ENCODE measurements at places on chromosomes 16 and 17. TPM values are rescaled to one million over a fixed set of nuclear protein-coding genes. Genes with fewer than 3 reads are reported as not detected.

DNA sequence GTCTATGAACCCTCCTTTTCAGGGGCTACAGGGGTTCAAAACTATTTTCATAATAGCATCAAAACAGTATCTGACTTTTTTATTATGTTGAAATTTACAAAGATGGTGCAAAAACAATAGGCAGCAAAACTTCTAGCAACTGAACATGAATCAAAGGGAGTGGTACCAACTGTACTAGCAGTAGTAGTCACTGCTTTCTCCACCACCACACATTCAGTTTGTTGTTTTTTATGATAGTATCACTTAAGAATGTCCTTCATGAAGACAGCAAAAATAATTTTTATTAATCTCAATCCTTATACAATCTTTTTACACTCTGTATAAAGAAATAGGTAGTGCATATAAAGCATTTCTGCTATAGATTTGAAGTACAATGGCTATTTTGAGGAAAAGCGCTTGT, 47.6 kb downstream of the MED13 start:
- no peaks in the 10 kb centered on the region for H3K36me3 ChIP-seq
- no peak overlapping the region for H3K27ac ChIP-seq
- no peaks in the 10 kb centered on the region for H3K27me3 ChIP-seq
- DNase-seq, result no peak
- H3K4me3 ChIP-seq, result no peak overlapping the region
- H3K4me1 ChIP-seq, result no peaks in the 10 kb centered on the region

DNA sequence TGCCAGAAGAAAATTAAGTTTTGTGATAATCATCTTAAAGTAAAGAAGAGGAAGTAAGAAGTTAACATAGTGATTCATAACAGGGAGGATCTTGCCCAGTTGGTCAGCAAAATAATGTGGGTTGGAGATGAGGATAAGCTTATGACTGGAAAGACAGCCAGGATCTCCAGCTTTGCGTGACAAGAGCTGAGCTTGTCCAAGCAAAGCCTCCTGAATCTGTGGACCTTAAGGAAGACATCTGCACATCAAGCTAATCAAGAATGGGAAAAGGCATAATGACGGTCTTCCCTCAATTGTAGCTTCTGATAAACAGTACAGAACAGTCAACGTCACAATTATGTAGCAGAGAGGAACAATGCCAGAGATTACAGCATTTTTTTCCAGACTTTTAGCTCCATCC, 744.7 kb upstream of the GOT2 start:
- H3K4me1 ChIP-seq, result no peaks in the 10 kb centered on the region
- no peak for DNase-seq
- H3K4me3 ChIP-seq, result no peak overlapping the region
- H3K27me3 ChIP-seq, result no peaks in the 10 kb centered on the region
- no peak overlapping the region for H3K27ac ChIP-seq

DNA sequence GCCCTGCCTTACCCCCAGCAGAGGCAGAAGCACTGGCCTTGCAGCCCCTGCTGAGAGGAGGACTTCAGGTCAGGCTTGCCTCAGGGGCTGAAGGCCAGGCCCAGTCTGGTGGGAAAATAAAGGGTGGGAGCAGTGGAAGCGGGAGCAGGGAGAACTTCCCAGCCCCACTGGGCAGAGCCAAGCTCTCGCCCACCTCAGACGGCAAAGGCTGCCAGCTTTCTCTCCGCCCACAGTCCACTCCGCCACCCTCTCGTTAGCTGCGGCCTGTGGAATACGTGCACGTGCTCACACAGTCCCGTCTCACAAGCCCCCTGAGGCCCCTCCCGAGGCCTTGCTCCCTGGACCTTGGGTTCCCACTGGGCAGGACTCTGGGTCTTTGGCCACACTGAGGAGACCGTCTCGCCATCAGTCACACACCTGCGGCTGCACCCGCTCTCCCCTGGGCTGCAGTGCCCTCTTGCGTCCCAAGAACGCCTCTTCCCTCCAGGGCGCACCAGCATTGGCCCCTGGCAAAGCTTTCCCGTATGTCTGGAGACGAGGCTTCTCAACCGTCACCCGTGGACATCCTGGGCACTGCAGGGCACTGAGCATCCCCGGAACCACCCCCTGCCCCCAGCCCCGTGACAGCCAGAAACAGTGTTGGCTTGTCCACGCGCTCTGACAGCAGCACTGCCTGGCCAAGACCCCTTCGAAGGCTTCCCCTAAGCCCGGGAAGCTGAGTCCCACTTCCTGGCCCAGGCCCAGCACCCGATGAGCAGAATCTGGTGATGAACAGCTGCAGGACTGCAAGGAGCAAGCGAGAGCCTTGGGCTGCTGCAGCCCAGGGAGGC, 8.3 kb downstream of the MRPL28 start:
- no peaks in the 10 kb centered on the region for H3K27me3 ChIP-seq
- H3K4me3 ChIP-seq, result no peak overlapping the region
- no peaks in the 10 kb centered on the region for H3K4me1 ChIP-seq
- H3K27ac ChIP-seq, result no peak overlapping the region

CES5A gene
- total RNA-seq, result 3.4 TPM

DNA sequence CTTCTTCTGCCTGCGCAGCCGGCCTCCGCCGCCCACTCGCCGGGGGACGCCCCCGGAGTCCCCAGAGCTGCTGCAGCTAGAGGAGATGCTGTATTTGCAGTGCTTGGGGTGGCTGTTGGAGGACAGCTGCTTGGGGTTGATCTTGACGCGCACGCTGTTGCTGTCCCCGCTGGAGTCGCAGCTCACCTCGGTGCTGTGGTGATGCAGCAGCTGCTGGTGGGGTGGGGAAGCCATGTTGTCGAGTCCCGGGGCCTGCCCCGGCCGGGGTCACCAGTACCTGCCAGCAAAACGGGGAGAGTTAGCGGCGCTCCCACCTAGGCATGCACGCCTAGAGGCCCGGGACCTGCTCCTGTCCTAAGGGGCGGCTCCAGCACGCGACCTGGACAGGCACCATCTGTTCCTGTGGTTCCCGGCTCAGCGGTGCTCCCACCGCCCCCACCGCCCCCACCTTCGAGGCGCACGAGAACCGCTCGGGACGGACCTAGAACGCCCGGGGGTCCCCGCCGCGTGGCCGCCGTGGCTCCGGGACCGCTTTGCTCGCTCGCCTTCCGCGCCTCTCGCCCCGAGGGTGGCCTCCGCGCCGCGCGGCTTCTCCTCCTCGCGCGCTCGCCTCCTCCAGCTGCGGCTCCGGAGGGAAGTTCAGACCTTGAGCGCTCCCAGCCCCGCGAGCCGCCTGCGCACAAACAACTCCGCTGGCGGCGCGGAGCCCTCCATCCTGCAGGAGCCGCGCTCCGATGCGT, 863 bp downstream of the ADCY9 start:
- H3K4me1 ChIP-seq, result peaks cover 41% of the 10 kb centered on the region
- peak overlapping the region; percentile 37 for H3K27ac ChIP-seq
- H3K36me3 ChIP-seq, result no peaks in the 10 kb centered on the region

DNA sequence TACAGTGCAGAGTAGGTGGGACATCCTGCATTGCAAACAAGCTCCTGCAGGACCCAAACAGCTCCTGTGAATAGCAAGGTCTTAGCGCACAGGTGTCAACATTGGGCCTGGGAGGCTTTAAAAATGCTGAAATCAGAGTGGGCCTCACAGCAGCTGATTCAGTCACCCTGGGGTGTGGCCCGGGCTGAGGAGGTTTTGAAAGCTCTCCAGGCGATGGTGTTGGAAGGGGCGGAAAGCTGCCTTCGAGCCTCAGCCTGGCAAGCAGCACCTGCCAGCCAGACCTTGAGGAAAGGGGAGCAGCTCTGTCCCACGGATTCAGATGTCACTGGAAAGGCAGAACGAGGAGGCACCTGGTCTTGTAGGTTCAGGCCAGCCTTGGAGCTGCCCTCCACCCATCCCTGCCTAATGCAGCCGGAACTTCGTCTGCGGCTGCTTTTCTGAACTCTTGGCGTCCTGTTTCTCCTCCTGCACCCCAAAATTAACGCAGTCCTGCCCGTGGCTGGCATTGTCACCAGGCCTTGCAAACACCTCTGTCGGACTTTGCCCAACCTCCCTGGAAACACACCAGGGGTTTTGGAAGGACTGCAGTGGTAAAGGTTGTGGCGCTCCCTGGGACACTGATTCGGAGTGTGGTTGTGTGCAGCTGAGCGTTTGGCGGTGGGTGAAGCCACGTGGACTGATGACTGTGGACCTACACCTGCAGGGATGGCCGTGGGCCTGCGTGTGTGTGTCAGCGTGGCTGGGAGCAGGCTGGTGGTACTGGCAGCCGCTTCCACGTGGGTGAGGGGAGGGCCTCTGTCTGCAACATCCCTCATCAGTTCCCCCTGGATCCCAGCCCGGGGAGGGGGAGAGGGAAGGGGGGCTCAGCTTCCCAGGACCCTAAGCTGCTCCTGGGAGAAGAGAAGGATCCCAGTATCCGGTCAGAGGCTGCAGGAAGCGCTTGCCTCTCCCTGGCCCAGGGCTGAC, 3.4 kb downstream of the NECAB2 start:
- H3K36me3 ChIP-seq, result peaks cover under 1% of the 10 kb centered on the region
- no peaks in the 10 kb centered on the region for H3K27me3 ChIP-seq

CBX2 gene
- total RNA-seq, result 0.33 TPM

KCNG4 gene
- not detected for total RNA-seq

C17orf113 gene
- 0.26 TPM for total RNA-seq

DNA sequence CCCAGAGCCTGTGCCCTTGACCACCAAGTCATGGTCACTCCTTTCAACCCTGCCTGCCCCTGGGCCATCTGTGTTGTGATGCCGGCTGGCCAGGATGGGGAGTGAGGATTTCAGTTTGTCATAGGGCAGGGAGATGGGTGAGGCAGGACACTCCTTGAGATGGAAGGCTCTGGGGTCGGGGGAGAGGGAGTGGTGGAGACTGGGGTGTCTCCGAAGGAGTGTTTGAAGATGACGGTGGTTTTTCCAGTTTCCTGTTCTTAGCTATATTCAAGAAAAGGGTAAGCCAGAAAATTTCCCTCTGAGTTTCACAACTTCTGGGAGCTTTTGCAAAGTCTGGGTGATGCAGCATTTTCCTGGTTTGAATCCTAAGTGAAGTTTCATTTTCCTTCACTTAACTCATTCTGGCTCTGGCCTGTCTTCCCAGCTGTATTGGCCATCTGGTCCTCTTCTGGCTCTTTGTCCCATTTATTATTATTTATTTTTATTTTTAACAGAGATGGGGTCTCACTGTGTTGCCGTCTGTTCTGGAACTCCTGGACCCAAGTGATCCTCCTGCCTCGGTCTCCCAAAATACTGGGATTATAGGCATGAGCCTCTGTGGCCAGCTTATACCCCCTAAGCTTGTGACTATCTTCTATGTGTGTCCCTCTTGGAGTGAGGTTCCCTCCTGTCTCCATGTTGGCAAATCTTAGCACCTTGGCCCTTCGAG, 27.7 kb downstream of the ABCC1 start:
- no peaks in the 10 kb centered on the region for H3K4me1 ChIP-seq
- DNase-seq, result no peak
- H3K27me3 ChIP-seq, result no peaks in the 10 kb centered on the region
- no peak overlapping the region for H3K27ac ChIP-seq
- H3K4me3 ChIP-seq, result no peak overlapping the region

All from right lobe of liver (tissue), 6 donors.